ENCODE measurements at places on chromosomes 3 and 15.

DNA sequence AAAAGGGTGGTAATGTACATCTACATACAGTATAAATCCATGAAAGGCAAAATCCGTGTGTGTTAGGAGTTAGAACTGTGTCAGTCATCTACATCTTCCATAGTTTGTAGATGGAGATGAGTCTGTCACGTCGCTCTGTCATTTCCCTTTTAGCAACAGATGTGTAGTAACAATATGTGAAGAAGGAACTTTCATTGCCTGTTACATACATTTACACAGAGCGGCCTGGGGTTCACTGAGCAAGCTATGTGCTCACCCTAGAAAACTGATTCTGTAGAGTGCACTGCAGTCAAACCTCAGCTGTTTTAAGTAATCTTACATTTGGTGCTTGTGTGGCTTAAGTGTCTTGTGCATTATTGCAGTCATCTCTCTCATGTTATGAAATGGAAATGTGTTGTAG is 41.6 kb upstream of the AP3B2 start:
- DNase-seq: no peak

- peak; percentile 89 for DNase-seq
These were observed 54.2 kb downstream of the DTWD1 start for GRCh38 chr15:49675041-49675440.

- no peak for DNase-seq
These were observed 81.7 kb downstream of the RAB11A start for GRCh38 chr15:65951007-65951406.

DNA sequence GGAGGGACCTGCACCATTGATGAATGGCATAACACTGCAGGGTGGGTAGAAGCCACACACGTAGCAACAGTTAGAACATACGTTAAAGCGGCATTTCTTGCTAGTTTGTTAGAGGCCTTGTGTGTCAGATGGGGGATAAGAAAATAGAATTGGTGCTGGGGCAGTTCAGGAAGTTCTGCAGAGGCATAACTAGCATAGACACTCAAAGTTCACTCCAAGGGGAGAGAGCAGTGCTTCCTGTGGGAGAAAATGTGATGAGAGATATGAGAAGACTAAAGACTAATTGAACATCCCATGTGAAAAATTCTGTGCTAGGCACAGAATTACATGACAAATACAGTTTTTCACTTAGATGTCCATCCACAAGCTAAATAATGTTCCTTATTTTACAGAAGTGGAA is 327.1 kb downstream of the ZNF621 start:
- DNase-seq: no peak

DNA sequence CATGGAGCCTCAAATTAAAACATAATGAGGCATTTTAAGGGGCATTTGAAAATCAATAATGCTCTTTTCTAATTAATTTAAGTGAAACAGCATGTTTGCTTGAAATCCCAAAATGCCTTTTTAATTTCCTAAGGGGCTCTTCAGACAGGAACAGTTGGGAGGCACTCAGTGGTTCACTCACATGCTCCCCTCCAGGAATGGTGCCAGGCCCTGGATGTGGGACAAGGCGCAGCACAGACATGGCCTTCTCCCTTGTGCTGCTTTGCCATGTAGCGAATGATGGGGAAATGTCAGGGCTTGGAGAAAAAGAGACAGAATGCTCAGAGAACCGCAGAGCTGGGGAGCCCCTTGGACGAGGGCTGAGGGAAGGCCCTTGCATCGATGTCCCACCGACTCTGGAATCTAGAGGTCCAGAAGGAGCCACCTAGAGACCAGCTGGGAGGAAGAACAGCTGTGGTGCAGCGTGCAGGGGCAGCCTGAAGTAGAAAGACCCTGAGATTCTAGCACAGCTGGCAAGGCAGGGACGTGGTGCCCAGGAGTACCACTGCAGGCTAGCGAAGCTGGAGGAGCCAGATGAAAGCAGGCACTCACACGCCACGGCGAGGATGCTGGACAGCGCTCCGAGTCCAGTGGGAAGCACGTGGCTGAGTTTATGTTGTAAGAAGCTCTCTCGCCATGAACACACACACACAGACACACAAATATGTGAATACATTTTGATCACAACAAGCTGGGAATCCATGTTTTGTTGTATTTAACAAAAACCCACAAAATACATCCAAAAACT is 27.0 kb downstream of the NSMCE3 start:
- peak; percentile 27 for DNase-seq

GRCh38 chr3:44913868-44914468 is 39.6 kb downstream of the TGM4 start:
- DNase-seq: peak; percentile 61

GRCh38 chr3:126424039-126424717 is 29.5 kb downstream of the CFAP100 start:
- no peak for DNase-seq

DNA sequence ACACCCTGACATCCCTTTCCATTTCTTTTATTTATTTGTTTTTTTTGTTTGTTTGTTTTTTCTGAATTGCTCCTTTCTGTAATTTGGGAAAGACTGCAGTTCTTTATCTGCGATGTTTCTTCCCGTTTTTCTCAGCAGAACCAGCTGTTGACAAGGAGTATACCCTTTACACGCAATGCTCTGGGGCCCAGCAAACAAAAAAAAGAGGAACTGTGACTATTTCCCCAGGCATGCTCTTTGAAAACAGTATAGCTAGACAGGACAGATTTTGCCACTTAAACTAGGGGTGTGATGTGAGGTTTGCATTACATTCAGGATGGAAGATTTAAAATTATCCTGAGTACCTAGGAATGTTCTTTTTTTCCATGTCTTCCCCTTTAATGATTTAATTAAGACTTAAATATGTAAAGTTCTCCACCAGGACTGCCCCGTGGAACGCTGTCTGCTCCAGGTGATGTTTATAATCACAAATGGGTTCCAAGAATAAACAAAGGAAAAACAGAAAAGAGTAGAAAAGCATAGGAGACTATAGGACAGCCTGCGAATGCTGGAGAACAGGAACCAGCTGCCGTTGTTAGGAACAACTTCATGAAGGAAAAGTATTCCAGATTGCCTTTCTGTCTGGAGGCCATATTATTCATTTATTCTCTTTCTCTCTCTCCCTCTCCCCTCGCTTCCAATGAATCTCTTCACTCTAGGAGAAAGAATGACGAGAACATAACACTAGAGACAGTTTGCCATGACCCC is 43.3 kb downstream of the TGFBR2 start:
- no peak for DNase-seq

DNA sequence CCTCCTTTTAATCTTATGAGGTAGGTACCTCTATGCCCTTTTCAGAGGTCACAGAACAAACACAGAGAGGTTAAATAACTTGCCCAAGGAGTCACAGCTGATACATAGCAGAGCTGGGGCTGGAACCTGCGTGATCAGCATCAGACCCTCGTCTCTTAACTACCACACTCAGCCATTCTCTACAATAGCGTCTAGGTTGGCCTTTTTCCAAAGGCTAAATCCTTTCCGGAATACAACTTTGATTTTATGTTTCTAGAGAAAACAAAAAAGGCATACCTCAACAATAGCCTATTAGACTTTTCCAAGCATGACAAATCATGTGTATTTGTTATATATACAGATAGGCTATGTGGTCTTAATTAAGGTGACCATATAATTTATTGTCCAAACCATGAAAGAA is 187.2 kb downstream of the RORA start:
- DNase-seq: peak; percentile 26

GRCh38 chr3:170809975-170810357 is 60.0 kb downstream of the RPL22L1 start:
- peak; percentile 63 for DNase-seq

GRCh38 chr3:167854063-167854462 is 118.5 kb downstream of the SERPINI1 start:
- DNase-seq: no peak

- DNase-seq: no peak
These were observed 4.1 kb downstream of the GCNT3 start for GRCh38 chr15:59615661-59616060.

DNA sequence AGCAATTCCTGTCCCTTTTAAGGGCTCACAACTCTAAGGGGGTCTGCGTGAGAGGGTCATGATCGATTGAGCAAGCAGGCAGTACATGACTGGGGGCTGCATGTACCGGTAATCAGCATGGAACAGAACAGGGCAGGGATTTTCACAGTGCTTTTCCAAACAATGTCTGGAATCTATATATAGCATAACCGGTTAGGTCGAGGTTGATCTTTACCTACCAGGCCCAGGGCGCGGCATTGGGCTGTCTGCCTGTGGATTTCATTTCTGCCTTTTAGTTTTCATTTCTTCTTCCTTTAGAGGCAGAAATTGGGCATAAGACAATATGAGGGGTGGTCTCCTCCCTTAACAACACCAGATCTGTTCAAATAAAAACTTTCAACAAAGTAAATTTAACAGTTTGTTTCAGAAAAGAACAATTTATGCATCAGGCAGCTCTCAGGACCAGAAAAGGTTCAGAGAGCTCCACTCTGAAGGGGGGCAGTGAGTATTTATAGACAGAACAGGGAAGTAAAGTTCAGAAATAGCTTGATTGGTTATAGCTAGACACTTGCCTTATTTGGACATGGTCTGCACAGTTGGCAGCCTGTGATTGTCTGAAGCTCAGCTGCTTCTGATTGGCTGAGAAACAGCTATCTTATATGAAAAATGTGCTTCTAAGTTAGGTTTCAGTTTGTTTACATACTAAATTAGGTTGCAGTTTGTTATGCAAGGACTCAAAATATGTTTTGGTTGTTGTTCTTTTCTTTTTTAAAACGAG is 17.2 kb upstream of the B4GALT4 start:
- DNase-seq: peak; percentile 52

- peak; percentile 74 for DNase-seq
These were observed 99.4 kb downstream of the FBLN2 start for GRCh38 chr3:13648060-13649001.

DNA sequence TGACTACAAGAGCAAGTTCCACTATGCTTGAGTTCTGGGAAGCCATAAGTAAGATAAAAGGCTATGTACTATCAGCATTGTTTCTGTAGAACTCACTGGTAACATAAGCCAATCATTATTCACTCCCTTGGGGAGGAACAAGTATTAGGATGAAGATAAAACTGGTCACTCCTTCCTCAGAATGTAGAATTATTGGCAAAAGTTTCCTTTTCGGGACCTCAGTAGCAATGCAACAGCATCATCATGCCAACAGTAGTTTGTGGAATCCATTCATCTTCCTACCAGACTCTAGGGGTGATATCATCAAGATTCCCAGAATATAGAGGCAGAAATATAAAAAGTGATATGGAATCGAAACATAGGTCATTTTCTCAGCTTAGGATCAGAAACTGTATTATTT is 209.5 kb downstream of the PLOD2 start:
- DNase-seq: no peak

GRCh38 chr15:31302778-31303725 is 23.6 kb upstream of the KLF13 start:
- DNase-seq: no peak

DNA sequence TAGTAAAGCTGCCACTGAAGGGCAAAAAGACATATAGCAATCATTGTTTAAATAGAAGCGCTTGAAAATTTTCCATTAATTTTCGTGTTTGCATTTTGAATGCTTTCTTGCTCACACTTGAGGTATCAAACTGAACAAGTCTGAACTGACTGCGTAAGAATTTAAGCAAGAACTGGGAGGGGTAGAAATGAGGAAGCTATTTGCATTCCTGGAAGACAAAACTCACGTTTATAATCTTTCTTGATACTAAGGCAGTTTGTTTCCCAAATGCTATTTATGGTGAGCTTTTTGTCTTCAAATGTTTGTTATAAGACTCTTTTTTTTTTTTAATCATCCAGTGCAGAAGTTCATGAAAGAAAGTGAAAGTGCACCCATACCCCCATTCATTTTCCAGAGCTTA is 499.8 kb upstream of the TPRG1 start:
- peak; percentile 32 for DNase-seq

GRCh38 chr15:80775338-80775737 is 3.8 kb upstream of the CEMIP start:
- no peak for DNase-seq

- peak; percentile 91 for DNase-seq
These were observed 34.2 kb upstream of the NR2F2 start for GRCh38 chr15:96296264-96296663.

DNA sequence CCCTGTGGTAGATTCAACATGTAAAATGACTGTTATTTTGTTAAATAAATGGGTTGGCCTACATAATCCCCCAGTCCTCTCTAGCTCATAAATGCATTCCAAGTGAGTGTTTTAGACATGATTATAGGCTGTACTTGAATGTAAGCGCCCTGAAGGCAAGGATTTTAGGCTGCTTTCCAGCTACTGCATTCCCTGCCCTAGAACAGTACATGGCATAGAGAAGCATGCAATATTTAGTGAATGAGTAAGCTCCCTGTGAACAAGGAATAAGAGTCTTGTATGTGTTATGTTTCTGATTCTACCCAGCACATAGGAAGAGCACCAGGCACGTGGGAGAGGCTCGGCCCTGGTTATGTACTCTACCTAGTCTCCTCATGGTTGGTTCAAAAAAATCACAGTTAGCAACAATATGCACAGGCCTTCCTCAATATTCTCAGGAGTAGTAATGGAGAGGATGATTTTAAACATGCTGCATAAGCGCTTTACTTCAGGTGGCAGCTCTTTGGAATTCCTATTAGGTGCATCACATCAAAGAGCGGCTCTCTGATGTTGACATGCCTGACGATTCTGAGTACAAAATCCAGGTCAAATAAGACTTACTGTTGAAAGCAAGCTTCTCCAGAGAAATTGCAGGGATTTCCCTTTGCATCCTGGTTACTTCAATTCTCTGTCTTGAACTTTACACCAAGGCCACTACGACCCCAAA is 456.6 kb downstream of the MAGI1 start:
- peak; percentile 18 for DNase-seq

DNA sequence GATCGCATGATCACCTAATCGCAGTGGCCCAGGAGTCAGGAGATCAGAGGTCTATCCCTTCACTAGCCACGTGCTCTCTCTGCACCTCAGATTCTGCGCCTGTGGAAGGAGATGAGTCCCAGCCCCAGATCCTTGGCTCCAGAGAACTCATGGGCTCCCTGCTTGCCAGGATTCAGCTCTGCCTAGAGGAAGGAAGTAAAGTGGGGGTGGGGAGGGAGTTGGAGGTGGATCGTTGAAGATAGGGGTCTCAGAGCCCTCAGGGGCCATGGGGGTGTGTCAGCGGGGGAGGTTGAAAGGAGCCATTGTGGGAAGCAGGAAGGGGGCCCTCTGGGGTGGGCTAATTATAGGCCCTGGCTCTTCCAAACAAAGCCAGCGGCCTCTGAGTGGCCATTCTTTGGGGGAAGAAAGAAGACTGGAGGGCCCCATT is 11.3 kb upstream of the STRA6 start:
- no peak for DNase-seq

DNA sequence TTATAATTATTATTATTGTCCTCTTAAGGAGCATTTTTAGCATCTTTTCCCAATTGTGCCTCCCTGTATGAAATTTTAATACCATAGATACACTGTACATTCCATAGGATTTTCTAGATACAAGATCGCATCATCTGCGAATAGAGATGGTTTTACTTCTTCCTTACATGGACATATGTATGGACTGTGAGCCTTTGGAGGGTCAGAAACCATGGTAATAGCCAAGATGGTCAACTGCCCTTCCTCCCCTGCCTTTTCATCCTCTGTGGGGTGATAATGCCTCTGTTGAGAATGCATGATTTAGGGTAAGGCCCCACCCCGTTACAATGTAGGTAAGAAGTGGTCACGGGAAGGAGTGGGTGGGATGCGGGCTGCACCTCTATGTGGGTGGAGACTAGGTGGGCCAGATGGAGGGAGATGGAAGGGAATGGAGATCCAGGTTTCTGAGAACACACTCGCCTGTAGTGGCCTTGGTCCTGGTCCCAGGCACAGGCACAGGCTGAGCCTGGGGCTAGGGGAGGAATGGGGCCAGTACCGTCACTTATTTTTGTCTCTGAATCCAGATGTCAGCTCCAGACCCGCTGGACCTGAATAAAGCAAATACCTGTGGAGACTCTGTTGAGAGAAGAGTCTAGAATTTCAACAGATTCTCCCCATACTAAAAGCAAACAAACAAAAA is 31.7 kb downstream of the GOLGA6A start:
- DNase-seq: no peak

Data from iris pigment epithelial cell (primary cell).